IMR-90 (cell line): ENCODE measurements at places on chromosomes 6 and 20. TPM values are rescaled to one million over a fixed set of nuclear protein-coding genes. Genes with fewer than 3 reads are reported as not detected.

DNA sequence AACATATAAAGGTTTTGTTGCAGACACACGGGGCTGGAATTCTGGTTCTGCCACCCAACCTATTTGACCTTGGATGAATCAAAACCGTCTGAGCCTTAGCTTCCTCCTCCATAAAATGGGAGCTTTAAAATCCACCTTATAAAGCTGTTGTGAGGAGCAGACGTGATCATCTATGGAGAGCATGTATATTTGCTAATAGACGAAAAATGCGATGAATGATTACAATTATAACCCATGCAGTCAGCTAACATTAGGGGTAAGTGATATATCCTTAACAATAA, 586 bp upstream of the NUP153 start:
- DNase-seq, result no peak

The GJA10 gene
- total RNA-seq, result not detected in 2 replicates

The SASH1 gene
- total RNA-seq, result 16.5 and 20.3 TPM in 2 replicates

The FUT9 gene
- not detected in 2 replicates for total RNA-seq

The ESR1 gene
- total RNA-seq, result not detected in 2 replicates

The SLC13A3 gene
- 2.5 and 2.8 TPM in 2 replicates for total RNA-seq

DNA sequence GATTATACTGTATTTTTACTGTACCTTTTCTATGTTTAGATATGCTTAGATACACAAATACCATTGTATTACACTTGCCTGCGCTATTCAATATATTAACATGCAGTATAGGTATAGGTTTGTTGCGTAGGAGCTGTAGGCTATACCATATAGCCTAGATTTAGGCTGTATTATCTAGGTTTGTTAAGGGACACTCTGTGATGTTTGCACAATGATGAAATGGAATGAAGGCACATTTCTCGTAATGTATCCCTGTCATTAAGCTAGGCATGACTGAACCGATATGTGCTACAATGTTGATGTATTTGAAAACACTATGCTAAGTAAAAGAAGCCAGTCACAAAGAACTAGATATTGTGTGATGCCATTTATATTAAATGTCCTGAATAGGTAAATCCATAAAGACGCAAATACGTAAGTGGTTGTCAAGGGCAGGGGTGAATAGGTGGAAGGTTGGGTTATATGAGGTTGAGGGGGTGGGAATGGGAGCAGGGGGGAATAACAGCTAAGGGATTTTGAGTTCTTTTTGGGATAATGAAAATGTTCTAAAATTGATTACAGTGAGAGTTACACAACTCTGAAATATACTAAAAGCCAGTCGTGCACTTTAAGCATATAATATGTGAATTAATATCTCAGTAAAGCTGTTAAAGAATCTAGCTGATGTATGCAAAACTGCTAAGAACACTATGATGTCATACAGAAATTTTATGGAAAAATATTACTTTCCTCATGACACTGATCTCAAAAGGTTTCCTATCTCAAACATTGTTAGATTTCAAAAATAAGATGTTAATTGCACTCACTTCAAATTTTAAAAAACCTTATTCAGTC, 97.4 kb downstream of the NCOA3 start:
- DNase-seq, result no peak

DNA sequence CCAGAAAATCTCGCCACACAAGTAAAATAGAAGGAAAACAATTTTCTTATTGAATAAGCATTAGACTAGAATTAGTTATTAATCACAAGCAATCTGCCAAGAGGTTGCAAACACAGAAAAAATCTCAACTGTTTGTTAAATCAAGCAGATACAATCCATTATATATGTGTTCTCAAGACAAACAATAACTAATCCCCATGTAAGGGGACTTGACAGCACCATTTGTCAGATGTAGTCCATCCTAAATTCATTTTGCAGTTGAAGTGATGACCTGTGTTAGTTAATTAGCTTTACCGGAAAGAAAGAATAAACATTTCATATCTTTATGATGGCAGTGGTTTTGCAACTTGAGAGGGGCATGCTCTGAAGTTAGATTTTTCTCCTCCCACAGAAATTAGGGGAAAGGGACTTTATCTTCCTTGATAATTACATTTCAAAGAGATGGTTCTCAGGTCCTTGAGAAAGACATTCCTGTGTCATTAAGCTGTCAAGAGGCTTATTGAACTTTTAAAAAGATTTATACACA, 1588.0 kb downstream of the GRIK2 start:
- DNase-seq, result no peak

The RFX6 gene
- total RNA-seq, result not detected in 2 replicates

The ZNF292 gene
- total RNA-seq, result 28.3 and 36.9 TPM in 2 replicates

The NUP153 gene
- total RNA-seq, result 37.5 and 39.4 TPM in 2 replicates

DNA sequence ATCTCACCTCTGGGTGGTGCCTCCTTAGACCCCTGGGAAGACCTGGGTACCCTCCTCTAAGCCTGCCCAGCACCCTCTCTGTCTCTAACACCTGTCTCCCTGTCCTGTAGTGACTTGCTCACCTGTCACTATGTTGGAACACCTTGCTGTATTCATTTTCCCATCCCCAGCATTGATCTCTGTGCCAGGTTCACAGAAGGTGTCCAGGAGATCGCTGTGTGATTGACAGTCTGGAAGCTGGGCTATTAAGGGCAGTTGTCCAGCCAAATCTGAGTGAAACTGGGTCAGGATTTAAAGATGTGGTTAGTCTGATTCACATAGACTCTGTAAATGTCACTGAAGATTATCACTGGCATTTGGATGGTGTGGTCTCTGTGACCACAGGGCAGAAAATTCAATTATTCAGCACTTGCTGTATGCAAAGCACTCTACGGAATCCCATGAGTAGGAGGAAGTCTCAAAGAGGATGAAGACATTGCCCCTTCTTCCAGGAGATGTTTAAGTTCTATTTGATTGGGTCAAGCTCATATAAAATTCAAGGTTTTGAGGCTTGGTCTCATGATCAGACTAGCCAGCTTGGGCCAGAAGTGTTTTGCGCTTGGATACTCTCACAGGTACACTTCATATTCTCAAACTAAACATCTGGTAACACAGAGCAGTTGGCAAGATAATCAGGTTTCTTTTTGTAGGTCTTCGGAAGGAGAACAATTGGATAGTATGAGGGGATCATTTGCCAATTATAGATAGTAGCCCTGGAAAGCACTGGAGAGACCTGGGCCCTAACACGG, 57.8 kb upstream of the TAGAP start:
- no peak for DNase-seq

DNA sequence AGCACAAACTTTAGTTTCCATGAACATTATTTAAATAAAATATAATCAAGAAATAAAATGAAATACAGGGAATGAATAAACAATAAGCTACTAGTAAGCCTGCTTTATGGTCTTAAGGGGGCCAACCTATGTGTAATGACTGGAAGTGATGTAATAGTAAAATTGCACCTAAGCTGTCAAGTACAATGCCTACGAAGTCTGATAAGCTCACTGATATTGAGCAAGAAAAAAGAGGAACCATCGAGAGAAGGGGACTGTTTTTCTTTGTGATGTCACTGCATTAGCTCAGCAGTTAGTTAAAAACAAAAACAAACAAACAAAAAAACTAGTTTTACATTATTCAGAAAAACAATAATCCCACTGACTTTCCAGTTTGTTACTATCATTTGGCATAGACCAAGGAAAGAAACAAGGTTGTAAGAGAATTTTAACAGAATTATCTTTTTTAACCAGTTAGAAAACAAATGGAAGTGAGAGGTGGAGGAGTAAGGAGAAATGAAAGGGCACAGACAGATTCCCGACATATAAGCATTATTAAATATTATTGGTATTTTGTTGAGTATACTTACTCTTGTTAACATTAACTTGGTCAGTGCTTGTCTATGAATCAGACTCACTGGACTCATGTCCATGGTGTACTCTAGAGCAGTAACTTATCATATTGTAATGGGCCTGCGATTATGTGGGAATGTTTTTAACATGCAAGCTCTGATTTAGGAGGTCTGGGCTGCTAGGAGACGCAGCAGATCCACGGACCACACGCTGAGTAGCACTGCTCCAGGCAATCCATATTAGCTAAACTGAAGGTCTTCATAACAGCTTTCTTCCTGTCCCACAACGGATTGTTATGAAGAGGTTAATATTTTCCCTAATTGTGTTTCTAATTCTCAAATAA, 99.6 kb upstream of the HMGCLL1 start:
- DNase-seq, result peak; percentile 25
